ENCODE measurements at places on chromosomes 1 and 21.

- no peak for DNase-seq
Observed at GRCh38 chr1:147245586-147246021, 3.1 kb downstream of the CHD1L start.

- peak; percentile 9 for DNase-seq
Observed at GRCh38 chr1:65717815-65718454, 74.8 kb upstream of the PDE4B start.

- DNase-seq = no peak
Observed at GRCh38 chr1:234667600-234668576, 57.9 kb upstream of the IRF2BP2 start.

- DNase-seq = no peak
Observed at GRCh38 chr1:8323706-8324105, 5.8 kb downstream of the SLC45A1 start.

DNA sequence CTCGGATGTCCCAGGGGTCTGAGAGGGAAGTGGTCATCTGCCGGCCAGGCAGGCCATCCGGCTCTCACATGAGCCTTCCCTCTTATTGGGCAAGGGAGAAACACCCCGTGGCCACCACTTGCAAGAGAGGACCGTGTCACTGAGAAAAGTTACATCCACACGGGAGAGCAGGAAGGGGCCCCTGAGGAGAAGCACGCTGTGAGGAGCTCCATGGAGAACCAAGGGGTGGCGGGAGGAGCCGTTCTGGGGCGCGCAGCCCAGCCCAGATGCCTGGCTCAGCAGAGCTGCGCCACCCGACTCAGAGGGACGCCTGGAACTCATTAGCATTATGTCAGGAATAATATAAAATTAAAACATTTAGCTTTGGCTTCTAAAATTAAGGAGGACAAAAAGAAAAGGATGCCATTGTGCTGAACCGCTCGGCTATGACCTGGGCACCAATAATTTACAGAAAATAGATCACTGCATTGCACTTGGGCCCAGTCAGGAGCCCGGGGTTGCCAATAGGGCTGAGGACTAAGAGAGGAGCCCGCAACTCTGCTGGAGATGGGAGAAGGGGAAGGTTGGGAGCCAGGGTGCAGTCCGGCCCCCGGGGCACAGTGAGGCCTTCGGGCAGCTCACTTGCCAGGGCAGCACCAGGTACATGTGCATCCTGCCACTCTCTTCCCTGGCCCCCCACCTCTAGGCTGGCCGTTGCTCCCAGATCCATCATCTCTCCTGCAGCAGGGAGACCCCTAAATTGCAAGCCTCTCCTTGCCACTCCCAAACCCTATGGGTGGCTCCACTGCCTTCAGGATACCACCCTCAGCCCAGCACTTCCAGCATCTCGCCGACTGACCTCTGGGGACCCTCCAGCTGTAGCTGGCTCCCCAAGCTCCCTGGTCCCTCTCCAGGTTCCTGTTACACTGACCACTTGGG lies 84.8 kb downstream of the DMRTB1 start:
- no peak for DNase-seq

DNA sequence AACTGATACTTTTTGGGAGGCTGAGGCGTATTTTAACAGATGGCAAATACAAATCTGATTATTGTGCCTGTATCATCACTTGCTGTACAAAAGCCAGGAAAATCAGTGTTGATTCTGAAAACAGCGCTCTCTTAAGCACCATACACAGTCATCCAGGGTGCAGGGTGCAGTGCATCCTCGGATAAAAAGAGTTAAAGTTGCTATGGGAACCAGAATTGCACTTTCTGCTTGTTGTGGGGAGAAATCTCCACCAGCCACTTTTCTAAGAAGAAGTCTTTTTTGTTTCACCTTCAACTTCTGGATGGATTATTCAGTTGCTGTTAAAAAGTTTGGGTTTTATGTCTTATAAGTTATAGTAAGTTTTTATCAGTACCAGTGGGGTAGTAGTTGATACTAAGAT lies 3.8 kb downstream of the LAMC1 start:
- DNase-seq = no peak
